ENCODE measurements at places on chromosomes 11 and 22. TPM values are rescaled to one million over a fixed set of nuclear protein-coding genes. Genes with fewer than 3 reads are reported as not detected.

The SCT gene
- not detected for total RNA-seq

The PDE3B gene
- total RNA-seq: 100 TPM

The UBQLN3 gene
- total RNA-seq: not detected

The POLR2F gene
- 70.5 TPM for total RNA-seq

The FADS2 gene
- 282 TPM for total RNA-seq

The CREB3L1 gene
- total RNA-seq: 0.09 TPM

The RSF1 gene
- 55.6 TPM for total RNA-seq

The EHF gene
- not detected for total RNA-seq

The TSPAN18 gene
- total RNA-seq: 24.6 TPM

The GAS2L1 gene
- total RNA-seq: 3.0 TPM

The BAIAP2L2 gene
- total RNA-seq: 0.77 TPM

The TCN1 gene
- not detected for total RNA-seq

The C1QTNF4 gene
- total RNA-seq: 0.30 TPM

The PRR33 gene
- total RNA-seq: not detected

The CCDC188 gene
- 0.59 TPM for total RNA-seq

The BIK gene
- total RNA-seq: 2.0 TPM

The C22orf42 gene
- not detected for total RNA-seq

The C22orf15 gene
- total RNA-seq: 0.57 TPM

The TRIM49 gene
- not detected for total RNA-seq

The THOC5 gene
- total RNA-seq: 61.3 TPM

The MTNR1B gene
- total RNA-seq: not detected

The SLC6A5 gene
- total RNA-seq: not detected

The F2 gene
- 0.20 TPM for total RNA-seq

The DCDC1 gene
- total RNA-seq: not detected
